Glomerular endothelial cell (primary cell): ENCODE measurements at places on chromosomes 12 and 14. TPM values are rescaled to one million over a fixed set of nuclear protein-coding genes. Genes with fewer than 3 reads are reported as not detected.

DNA sequence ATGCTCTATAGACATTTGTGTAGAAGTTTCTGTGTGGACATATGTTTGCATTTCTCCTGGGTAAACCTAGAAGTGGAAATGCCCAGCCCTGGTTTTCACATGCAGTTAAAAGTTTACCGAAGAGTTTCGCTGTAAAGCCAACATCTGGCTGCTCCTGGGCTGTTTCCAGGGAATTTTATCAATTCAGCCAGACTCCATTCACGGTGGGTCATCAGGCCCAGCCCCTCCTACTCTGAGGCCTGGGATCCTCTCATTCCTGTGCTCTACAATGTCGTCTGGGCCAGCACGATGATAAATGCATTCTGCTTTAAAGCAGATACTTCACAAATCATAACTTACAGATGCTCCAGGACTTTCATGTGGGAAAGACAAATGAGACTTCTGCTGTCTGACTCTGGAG, 7.1 kb downstream of the NUAK1 start:
- DNase-seq: no peak

Gene AICDA
- total RNA-seq: not detected in 2 replicates

GRCh38 chr14:40280652-40281051, 848.4 kb upstream of the FBXO33 start:
- no peak for DNase-seq

Gene BLTP3B
- total RNA-seq: 8.6 and 14.9 TPM in 2 replicates

DNA sequence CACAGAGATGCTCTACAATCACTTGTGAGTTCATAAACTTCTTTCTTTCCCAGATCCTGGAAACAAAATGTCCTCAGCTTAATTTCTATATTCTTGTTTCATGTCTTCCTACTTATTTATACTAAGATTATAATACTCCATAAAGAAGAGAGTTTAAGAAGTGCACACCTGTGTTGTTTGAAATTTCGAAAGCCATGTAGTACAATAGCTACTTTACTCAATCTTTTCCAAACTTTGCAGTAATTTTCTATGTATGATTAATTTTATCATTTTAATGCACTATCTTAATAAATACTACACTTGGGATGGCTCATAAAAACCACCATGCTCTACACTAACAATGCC, 300 bp upstream of the TTC5 start:
- no peak for DNase-seq

Gene RERG
- total RNA-seq: not detected in 2 replicates

Gene SOAT2
- total RNA-seq: not detected in 2 replicates

GRCh38 chr14:20799892-20800544, 2.6 kb downstream of the RNASE1 start:
- DNase-seq: no peak

Gene GNG2
- 29.8 and 40.8 TPM in 2 replicates for total RNA-seq

GRCh38 chr12:54891717-54892478, 37.6 kb downstream of the MUCL1 start:
- no peak for DNase-seq

DNA sequence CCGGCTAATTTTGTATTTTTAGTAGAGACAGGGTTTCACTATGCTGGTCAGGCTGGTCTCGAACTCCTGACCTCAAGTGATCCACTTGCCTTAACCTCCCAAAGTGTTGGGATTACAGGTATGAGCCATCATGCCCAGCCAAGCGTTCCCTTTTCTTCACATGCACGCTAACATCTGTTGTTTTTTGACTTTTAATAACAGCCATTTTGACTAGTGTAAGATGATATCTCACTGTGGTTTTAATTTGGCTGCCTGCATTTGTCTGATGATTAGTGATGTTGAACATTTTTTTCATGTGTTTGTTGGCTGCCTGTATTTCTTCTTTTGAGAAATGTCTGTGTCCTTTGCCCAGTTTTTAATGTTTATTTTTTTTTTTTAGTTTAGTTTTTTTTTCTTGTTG, 10.2 kb upstream of the YARS2 start:
- no peak for DNase-seq

- no peak for DNase-seq
Measured at GRCh38 chr14:54894995-54895394, 7.6 kb downstream of the GCH1 start.

Gene ADAMTS20
- not detected in 2 replicates for total RNA-seq

GRCh38 chr12:18798535-18799361, 60.8 kb downstream of the CAPZA3 start:
- DNase-seq: no peak

Gene SIX6
- not detected in 2 replicates for total RNA-seq

Gene SIRT4
- total RNA-seq: 0.24 and 0.88 TPM in 2 replicates

DNA sequence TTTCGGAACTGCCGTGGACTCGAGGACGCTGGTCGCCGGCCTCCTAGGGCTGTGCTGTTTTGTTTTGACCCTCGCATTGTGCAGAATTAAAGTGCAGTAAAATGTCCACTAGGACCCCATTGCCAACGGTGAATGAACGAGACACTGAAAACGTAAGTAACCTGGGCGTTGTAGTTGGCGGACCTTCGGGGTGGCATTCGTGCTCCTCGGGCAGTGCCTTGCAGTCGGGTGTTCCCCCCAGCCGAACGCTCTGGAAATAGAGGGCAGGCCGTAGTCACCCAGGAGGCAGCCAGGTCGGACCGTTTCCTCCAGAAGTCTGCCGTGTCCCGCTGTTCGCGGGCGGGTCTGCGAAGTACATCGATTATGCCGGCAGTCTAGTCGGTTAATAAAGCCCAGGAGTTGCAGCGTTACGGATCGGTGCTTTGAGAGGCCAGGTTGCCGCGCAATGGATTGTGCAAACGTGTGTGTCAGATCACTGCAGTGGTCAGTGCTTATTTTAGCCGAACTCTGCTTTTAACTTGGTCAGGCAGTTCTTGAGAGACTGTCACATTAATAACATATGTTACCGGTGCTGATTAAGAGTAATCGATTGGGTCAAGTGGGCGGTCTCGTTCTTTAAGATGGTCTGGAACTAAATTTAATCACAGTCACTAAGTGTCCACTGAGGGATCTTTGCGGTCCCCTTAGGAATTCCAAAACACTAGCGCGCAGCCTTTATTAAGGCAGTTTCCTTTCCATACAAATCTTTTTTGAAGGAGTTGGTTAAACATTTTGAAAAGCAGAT, 906 bp downstream of the MARK3 start:
- no peak for DNase-seq

DNA sequence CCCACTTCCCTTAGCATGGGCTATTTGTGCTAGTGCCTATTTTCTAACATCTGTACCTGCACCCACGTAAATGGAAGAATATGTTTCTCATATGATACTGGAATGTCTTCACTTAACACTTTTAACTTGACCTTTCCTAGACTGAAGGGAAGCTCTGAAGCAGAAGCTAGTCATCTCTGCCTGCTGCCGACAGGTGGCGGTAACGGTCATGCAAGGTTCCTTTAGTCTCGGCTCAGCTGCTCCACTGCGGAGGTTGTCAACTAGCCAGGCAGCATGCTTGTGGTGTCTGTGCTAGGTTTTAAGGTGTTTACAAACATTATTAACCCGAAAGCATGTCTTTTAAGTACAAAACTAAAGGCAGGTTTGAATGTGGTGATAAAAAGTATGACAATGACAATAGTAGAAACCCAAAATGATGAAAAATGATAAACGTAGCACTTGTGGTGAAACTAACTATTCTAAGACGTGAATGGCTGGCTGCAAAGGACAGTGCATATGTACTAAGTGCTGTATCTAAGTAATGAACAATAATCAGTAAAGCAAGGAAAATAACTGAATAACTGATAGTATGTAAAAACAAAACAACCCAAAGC, 117.2 kb downstream of the GRIN2B start:
- peak; percentile 9 for DNase-seq

- no peak for DNase-seq
Measured at GRCh38 chr14:106080922-106081321, 554.5 kb downstream of the TMEM121 start.

DNA sequence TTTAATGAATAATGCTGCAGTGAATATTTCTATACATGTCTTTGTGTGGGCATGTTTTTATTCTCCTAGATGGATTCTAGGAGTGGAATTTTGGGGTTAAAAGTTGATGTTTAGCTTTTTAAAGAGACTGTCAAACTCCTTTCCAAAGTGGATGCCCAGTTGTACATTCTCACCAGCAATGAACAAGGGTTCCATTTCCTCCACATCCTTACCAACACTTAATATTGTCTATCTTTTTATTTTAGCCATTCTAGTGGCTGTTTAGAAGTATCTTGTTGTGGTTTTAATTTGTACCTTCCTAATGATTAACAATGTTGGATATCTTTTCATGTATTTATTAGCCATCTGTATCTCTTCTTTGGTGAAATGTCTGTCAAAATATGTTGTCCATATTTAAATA, 109.8 kb downstream of the SMOC1 start:
- DNase-seq: no peak

Gene PTGR2
- 1.9 and 2.8 TPM in 2 replicates for total RNA-seq

DNA sequence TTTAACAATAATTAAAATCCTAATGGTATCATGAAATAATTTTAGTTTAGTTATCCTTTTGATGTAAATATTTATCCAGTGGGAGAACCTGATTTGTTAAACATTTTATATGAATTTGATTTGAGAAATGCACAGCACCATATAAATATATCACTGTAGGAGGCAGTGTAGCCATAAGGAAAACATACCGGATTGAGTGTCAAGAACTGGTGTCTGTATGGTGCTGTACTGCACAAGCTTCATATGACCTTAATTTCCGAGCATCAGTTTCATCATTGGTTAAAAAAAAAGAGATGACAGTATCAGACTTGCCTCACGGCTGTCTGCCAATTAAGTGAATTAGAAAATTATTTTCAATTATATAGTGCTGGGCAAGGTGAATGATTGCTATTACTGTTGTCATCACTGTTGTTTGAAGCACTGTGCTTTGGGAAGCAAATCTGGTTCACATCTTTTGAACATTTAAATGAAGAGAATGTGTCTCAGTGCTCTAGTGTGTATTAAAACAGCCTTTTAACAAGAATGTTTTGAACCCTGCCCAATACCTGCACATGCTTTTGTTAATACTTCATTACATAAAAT, 72.1 kb downstream of the TMTC2 start:
- no peak for DNase-seq

DNA sequence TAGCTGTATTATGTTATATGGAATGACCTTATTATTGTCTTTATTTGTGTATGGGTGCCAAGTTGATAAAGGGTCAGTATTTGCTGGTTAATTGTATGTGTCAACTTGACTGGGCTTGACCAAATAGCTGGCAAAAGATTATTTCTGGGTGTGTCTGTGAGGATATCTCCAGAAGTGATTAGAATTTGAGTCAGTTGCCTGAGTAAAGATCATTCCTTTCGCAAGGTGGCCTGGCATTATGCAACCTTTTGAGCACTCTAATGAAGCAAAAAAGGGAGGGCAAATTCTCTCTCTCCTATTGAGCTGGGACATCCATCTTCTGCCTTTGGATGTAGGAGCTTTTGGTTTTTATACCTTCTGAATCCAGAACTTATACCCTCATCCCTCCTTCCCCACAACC, 82.2 kb downstream of the ATXN7L3B start:
- no peak for DNase-seq

Gene ING4
- total RNA-seq: 49.7 and 55.1 TPM in 2 replicates

- no peak for DNase-seq
Measured at GRCh38 chr12:23576372-23576771, 373.1 kb downstream of the SOX5 start.

DNA sequence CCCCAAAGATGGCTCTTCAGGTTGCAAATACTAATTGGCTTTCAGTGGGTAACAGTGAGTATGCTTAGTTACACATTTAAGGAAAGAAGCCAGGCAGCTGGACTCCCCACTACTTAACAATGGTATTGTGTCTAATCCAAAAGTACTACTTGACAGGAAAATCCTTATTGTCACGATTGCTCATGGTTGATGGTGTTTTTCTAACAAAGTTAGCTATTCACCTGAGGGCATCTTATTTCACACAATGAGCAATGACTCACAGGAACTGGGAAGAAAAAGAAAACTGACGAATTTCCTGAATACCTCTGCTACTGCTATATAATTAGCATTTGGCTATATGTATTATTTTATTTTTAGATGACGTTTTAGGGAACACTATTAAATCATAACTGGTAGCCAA, 33.4 kb upstream of the ALG10 start:
- no peak for DNase-seq

DNA sequence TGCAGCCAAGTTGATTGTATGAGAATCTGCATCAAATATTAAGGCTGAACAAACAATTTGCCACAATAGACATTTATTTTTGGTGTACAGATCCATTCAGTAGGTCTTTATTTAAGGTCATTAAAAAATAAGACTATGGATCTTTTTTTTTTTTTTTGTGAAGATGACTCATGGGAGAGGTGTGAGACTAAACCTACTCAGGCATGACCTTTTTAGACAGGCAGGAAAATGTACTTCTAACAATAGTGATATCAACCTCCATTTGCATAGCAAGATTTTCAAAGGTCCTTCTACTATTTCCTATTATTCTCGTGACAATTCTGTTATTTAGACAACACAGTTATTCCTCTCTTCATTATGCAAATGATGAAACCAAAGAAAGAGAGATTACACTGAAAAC, 39.9 kb upstream of the PTPRR start:
- DNase-seq: no peak

DNA sequence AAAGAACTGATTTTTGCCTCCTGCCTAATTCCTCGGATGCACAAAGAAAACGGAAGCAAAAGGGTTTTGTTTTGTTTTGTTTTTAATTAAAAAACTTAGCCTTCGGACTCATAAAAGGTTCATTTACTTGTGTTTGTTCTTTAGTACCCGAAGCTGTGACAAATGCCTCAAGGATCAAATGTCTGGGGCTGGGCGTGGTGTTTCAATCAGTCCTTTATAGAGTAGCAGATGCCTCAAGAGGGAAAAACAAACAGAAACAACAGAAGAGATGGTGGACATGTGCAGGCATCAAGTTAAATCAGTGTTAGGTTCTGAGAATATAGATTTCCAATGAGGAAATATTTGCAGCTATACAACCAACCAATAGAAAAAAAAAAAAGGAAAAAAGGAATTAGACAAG, 1.6 kb upstream of the WIF1 start:
- no peak for DNase-seq

Gene PIWIL1
- 0.10 TPM in 1 of 2 replicates, not detected in the other for total RNA-seq

- DNase-seq: no peak
Measured at GRCh38 chr12:68784015-68784414, 24.0 kb upstream of the MDM2 start.

DNA sequence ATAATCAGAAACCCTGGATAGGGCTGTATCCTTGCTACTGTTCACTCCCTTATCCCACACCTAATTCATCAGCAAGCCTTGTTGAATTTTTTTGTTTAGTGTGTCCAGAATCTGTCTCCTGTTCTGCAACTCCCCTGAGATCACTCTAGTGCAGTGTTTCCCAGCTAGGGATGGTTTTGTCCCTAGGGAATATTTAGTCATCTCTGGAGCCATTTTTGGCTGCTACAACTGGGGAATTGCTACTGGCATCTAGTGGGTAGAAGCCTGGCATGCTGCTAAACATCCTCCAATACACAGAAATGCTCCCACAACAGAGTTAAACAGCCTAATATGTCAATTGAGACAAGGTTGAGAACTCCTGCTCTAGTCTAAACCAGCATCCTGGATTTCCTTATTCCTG, 248.0 kb downstream of the NPAS3 start:
- DNase-seq: no peak

GRCh38 chr14:95544588-95544987, 9.7 kb downstream of the GLRX5 start:
- no peak for DNase-seq
